SK-N-MC (cell line): ENCODE measurements at places on chromosomes 2 and 18.

GRCh38 chr2:104425850-104426595 lies 427.9 kb upstream of the POU3F3 start:
- no peak for DNase-seq

DNA sequence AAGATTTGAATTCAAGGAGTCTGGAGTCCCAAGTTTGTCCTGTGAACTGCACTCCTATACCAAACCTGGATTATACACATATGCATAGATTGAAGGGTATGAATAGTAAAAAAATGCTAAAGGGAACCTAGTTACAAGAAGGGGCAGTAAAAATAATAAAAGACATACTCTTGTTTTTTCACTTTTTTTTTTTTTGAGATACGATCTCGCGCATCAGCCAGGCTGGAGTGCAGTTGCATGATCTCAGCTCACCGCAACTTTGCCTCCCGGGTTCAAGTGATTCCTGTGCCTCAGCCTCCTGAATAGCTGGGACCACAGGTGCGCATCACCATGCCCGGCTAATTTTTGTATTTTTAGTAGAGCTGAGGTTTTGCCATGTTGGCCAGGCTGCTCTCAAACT lies 22.3 kb downstream of the KRTCAP3 start:
- DNase-seq = no peak

DNA sequence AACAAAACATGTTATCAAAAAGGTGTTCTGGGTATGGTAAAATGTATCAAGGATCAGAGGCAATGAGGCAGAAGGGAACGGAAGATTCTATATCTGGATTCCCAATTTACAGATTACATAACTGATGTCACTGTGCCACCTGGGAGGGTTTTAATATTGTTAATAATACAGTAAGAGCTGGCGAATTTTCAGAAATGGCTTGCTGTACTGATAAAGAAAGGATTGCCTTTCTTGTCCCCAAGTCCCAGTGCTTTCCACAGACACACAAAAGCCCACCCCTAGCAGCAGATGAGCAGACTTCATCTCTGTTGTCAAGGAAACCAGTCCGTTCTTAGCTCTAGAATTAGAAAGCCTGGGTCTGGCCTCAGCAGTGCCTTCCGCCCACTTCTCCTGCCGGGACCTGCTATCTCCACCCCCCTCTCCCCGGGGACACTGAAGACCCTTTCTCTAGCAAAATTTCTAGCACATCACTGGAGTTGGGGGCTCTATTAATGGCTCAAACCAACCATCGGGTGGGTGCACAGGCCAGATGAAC lies 34.3 kb downstream of the ADD2 start:
- no peak for DNase-seq

- DNase-seq = no peak
These were observed 95.4 kb upstream of the BCL2L11 start for GRCh38 chr2:111025288-111025687.

DNA sequence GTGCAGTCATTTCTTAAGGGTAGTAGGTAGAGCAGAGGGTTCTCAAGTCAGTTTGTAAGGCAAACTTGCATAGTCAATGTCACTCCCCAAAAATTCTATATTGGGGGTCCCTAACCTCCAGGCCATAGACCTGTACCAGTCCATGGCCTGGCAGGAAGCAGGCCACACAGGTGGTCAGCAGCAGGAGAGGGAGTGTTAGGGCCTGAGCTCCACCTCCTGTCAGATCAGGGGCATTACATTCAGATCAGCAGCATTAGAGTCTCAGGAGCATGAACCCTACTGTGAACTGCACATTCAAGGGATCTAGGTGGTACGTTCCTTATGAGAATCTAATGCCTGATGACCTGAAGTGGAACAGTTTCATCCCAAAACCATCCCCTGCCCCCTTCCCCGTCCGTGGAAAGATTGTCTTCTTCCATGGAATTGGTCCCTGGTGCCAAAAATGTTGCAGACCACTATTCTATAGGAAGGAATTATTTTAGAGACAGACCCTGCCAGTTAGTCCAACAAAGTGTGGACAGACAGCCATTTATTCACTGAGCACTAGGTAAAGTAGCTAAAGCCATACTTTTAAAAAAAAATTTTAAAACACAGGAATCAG lies 6.7 kb downstream of the COA5 start:
- no peak for DNase-seq

DNA sequence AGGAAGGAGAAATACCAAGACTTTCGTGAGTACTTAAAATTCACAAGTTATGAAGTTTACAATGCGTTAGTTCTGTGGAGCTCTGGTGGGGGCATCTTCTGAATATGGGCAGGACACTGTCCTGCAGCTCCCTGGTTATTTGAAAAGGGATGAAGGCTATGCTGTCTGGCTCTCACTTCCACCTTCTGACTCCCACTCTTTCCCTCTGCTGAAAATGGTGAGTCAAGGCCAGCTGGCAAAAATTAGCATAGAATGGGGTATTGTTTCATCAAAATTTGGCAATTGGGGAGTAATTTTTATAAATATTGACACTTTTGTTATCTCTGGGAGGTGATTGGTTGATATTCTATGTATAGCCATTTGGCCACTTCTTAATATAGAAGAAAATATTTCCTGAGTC lies 177.4 kb downstream of the PARD3B start:
- no peak for DNase-seq

DNA sequence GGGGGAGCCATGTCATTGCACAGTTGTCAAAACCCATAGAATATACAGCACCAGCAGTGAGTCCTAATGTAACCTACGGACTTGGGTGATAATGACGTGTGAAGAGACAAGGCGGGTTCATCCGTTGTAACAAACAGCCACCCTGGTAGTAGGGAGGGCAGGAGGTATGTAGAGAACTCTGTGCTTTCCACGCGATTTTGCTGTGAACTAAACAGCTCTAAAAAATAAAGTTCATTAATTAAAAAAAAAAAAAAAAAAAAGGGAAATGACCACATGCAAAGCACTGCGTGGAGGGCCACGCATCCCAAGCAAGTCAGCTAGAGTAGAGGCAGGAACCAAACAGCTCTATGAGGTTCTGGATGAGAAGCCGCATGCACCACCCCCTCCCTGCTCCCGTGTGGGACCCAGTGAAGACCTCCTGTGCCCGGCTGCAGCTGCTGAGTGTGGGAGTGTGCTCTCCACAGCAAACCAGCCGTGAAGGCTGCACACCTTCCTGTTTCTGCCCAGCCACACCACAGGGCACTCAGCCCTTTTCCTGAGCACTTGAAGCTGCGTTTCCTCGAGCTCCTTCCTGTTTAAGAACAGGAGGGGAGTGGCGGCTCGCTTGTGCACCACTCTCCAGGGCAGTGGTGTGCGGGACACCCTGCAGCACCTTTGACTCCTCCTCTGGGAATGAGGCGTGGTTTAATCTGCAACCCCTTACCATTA lies 65.6 kb downstream of the ODC1 start:
- no peak for DNase-seq

- no peak for DNase-seq
These were observed 19.9 kb upstream of the SERPINB13 start for GRCh38 chr18:63567276-63567675.
